ENCODE measurements at places on chromosomes 1 and 21. TPM values are rescaled to one million over a fixed set of nuclear protein-coding genes. Genes with fewer than 3 reads are reported as not detected.

C8A gene
- not detected for total RNA-seq

DNA sequence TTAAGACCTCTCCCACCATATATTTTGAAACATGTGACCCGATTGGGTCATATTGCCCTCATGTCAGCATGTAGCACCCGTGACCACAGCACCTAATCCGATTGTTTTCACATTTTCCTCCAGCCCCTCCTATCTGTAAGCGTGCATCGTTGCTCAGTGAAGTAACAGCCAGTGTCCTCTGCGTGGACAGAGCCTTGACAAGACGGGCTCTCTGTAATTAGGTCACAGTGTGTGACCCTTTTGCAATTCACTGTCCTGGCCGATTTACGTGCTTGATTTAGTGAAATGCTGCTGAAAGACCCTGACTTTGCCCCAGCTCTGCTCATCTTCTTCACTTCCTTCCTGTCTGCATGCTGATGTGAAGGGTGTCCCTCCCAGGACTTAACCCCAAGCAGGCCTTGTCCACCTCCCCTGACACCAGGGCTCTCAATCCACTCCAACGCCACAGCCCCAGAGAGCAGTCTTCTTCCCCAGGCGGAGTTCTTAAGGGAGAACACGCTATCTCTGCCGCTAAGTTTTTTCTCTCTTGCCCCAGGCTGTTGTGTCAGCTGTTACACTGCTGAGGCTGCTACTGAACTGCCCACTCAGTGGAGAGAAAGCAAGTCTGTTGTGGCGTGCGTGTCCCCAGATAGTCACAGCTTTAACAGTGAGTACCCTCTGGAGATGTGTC is 19.4 kb downstream of the URB2 start:
- no peak for DNase-seq

ZNF683 gene
- 9.9 TPM for total RNA-seq

DNA sequence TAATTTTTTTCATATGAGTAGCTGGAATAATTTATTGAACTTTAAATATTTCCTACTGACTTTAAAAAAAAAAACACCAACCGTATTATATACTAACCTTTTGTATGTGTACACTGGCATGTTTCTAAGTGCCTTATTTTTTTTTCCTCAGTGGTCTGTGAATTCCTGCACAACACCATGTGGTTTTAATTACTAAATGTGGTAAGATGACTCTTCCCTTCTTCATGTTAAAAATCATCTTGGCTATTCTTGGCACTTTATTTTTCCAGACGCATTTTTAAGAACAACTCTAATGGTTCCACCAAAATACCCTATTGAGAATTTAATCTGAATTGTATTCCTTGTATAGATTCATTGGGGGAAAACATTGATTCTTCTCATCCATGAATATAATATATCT is 28.4 kb downstream of the PPP2R5A start:
- DNase-seq, result no peak

Data from activated naive CD8-positive, alpha-beta T cell treated with anti-CD3 and anti-CD28 coated beads, Interleukin-2, amount 10 ng/mL, durations not matched to agents 7 days and 5 days (primary cell).